ENCODE measurements at places on chromosomes 3 and 15.

- DNase-seq = no peak
Measured at GRCh38 chr15:94414916-94415315, 183.6 kb downstream of the MCTP2 start.

DNA sequence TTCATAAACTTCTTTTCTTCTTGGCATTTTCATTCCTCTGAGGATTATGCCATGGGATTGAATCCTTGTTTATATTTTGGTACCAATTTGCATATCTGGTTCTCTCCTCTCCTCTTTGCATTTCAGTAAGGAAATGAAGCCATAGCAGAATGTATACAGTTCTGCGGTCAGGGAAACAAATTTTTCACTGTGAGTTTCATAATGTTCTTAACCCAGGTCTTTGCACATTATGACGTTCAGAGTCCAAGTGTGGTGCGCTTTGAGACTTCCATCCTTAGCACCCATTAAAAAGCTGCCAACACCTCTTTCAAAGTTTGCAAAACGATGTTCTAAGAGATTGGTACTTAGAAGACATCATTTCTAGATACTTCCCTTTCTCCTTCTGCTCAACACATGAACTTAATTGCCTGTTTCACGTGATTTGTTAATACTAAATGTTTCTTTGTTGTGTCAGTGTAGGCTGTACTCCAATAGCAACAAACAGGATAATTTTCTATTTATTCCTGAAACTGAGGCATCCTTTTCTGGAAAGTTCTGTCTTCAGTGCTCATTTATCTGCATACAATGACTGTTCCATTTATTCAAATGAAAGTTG is 953.1 kb upstream of the NR2F2 start:
- DNase-seq = no peak

- DNase-seq = no peak
Measured at GRCh38 chr15:25931851-25932250, 68.7 kb upstream of the ATP10A start.

- DNase-seq = no peak
Measured at GRCh38 chr3:32285891-32286290, 47.4 kb downstream of the CMTM8 start.

GRCh38 chr3:34367521-34367920 is 569.1 kb downstream of the PDCD6IP start:
- DNase-seq = no peak

DNA sequence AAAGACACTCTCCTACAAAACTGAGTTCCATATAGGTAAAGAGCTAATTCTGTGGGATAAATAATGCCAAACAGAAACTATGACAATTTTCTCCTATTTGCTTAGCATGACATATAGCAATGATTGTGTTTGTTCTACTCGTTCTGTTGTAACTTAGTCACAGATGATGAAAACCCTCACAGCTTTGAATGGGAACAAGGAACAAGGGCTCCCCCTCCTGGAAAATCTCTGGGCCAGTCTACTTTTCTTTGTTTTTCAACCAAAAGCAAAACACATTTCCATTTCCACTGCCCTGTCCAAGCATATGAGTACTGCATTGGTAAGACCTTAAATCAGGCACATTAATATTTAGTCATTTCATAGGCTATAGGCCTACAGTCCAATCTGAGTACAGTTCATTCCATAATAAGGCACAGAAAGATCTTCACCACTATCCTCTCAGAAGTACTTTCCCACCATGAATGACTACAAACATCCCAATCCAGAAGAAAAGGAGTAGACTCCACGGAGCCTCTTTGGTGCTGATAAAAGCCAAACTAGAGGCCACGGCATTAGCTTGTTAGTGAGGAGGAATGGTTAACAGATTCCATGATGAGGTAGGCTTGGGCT is 67.1 kb downstream of the ATP8B4 start:
- DNase-seq = no peak

Measured in progenitor cell of endocrine pancreas (in vitro differentiated cells).